Aorta (tissue), 5 donors: ENCODE measurements at places on chromosomes 1 and 21. TPM values are rescaled to one million over a fixed set of nuclear protein-coding genes. Genes with fewer than 3 reads are reported as not detected.

DNA sequence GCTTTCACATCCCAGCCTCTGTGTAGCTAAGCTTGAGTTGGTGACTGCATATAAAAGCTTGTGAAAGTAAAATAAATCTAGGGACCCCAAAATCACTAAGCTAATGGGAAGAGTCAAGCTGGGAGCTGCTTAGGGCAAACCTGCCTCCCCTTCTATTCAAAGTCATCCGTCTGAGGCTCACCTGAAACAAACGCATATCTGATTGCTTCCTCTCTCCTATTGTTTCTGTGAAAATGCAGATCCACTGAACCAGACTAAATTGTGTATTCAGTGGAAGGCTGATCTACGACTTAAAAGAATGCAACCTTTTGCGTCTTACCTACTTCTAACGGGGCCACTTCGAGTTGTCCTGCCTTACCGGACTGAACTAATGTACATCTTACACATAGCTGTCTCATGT is 70.3 kb downstream of the LTN1 start:
- no peak overlapping the region for H3K4me3 ChIP-seq
- DNase-seq, result no peak

DNA sequence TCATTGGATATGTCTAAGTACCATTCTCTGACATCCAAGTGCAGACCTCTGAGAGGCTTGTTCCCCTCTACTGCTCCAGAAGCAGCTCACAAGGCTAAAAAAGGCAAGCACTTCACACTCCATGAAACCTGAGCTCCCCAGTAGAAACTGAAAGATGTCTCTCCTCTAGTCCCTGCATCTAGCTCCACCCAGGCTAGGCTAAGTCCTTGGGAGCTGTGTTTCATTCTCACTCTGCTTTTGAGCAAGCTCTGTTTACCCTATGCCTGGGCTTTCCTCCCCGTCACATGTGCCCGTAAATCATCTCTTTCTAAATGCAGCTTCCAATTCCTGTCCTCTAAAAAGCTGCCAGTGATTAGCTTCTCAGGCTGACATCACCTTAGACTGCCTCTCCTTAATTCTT is 39.0 kb downstream of the LRRC71 start:
- H3K4me3 ChIP-seq, result no peak overlapping the region
- H3K27ac ChIP-seq, result no peak overlapping the region
- peaks cover 23% of the 10 kb centered on the region for H3K36me3 ChIP-seq
- H3K4me1 ChIP-seq, result no peaks in the 10 kb centered on the region

DNA sequence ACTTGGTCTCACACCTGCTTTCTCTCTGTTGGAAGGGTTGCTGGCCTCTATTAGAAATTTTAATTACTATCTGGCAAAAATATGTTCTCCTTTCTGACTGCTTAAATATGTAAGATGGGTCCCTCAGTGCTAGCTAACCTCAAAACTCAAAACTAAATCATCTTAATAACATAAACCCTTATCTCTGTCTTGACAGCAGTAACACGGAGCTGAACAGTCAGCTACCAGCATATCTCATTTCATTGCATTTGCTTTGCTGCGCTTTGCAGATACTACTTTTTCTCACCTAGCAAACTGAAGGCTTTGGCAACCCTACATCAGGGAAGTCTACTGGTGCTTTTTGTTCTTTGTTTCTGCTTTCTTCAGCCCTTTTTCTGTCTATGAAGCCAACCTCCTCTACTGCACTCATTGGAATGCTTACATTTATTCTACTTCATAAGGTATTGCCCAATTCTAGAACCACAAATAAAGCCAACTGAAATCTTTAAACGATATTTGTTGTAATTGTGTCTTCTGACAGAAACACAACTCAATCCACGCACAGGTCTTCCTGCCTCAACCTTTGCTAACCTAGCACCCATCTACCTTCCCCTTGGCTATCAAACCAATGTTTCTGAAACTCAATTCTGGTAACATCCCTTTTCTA is 95.6 kb downstream of the RERE start:
- no peak overlapping the region for H3K4me3 ChIP-seq
- no peaks in the 10 kb centered on the region for H3K36me3 ChIP-seq
- H3K27ac ChIP-seq, result no peak overlapping the region
- DNase-seq, result no peak

DNA sequence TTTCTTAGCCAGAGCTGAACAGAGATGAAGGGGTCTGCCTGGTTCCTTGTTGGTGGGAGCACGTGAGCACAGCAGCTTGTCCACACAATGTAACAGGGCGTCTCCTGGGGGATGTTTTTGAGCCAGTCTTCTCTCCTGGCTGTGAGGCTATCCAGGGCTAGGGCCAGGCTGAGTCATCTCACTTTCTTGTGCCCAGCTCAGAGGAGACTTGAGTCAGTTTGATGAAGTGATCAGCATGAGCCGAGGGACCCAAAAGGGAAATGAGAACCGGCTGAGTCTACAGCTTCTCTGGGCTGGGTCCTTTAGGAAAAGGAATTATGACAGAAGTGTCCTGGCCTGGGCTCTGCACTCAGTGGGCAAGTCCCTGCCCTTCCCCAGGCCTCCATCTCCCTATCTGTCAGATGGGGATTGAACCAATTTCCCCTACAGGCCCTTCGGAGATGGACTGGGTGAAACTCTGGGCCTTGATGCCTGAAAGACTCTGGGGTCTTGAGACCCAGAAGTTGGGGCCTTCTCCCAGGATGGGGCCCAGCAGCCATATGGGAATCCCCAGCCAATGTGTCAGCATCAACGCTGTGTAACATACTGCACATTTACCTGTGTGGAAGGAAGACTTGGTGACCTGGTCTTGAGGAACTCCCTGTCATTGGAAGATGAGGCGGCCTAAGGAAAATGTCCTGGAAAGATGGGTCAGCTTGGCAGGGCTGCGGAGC is 36.6 kb downstream of the DMRTB1 start:
- no peaks in the 10 kb centered on the region for H3K4me1 ChIP-seq
- peak; percentile 61 for DNase-seq
- no peak overlapping the region for H3K4me3 ChIP-seq
- no peaks in the 10 kb centered on the region for H3K27me3 ChIP-seq
- no peak overlapping the region for H3K27ac ChIP-seq

- no peak for DNase-seq
- no peaks in the 10 kb centered on the region for H3K27me3 ChIP-seq
- H3K4me1 ChIP-seq, result no peaks in the 10 kb centered on the region
- H3K4me3 ChIP-seq, result no peak overlapping the region
Measured at GRCh38 chr1:233368789-233369130, 41.2 kb downstream of the MAP3K21 start.

DNA sequence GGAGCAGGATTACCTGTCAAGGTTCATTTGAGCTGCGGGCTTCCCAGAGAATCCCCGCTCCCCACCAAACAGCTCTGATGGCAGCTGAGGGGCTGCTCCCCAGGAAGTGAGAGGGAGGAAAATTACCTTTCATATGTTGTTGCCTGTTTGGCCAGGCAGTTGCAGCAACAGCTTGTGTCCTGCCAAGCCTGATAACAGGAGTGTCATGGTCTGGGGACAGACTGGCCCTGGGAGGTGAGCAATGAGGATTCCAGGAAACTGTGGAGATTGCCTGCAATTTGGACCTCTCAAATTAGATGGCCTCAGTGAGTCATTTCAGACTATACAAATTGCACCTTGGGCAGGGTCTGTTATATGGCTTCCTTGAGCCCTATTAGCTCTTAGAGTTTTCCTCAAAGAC is 189.3 kb downstream of the PTPRU start:
- no peak overlapping the region for H3K4me3 ChIP-seq
- peaks cover 2% of the 10 kb centered on the region for H3K27me3 ChIP-seq
- no peaks in the 10 kb centered on the region for H3K4me1 ChIP-seq
- no peak for DNase-seq
- H3K27ac ChIP-seq, result no peak overlapping the region

- peak overlapping the region; percentile 43 for H3K27ac ChIP-seq
- H3K36me3 ChIP-seq, result no peaks in the 10 kb centered on the region
- DNase-seq, result peak; percentile 87
Measured at GRCh38 chr1:8211883-8212579, 105.9 kb upstream of the SLC45A1 start.

GRCh38 chr1:81800695-81801650 is at the start of gene ADGRL2:
ADGRL2 (plus strand) TSS chr1:81800934; CDS start chr1:81836985, 36,051 bp downstream.
- H3K27ac ChIP-seq, result peak within 1 kb of the TSS; percentile 91
- H3K4me1 ChIP-seq, result no peaks in the 10 kb centered on the region
- DNase-seq, result peak; percentile 86
- H3K4me3 ChIP-seq, result peak within 1 kb of the TSS; percentile 96
- H3K27me3 ChIP-seq, result no peaks in the 10 kb centered on the region
- H3K36me3 ChIP-seq, result no peaks in the 10 kb centered on the region

- no peaks in the 10 kb centered on the region for H3K4me1 ChIP-seq
- no peak overlapping the region for H3K4me3 ChIP-seq
- no peak for DNase-seq
- H3K27ac ChIP-seq, result no peak overlapping the region
- no peaks in the 10 kb centered on the region for H3K27me3 ChIP-seq
Measured at GRCh38 chr1:41614818-41615217, 130.3 kb upstream of the EDN2 start.

DNA sequence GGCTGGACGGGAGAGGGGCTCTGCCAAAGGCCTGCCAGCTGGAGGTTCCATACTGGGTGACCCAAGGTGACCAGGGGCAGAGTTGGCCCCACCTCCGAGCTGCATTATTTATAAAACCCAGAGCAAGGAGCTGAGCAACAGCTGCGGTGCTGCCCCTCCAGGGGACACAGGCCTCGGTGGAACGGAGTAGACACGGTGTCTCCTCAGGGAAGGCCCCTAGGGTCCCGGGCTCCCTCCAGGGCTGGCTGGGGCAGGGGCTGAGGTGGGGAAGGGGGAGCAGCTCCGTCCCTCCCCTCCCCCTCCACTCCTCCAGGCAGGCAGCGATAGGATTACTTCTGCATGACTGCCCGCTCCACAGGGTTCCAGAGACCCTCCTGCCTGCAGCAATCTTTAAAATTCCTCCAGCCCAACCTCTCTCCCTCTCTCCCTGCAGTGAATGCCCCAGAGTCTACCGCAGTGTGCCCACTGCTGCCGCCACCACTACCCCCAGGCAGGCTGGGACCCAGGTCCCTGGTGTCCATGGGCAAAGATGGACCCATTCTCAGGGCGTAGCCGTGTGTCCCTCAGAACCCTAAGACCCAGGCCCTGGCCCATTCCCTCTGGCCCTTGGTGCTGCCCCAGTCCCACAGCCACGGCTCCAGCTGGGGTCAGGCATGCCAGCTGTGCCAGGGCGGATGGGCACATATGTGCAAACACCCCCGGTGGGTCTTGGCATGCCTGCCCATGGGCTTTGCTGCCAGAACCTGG is 10.8 kb downstream of the AHDC1 start:
- DNase-seq, result no peak
- H3K4me1 ChIP-seq, result peaks cover 3% of the 10 kb centered on the region
- no peaks in the 10 kb centered on the region for H3K36me3 ChIP-seq
- H3K4me3 ChIP-seq, result no peak overlapping the region

DNA sequence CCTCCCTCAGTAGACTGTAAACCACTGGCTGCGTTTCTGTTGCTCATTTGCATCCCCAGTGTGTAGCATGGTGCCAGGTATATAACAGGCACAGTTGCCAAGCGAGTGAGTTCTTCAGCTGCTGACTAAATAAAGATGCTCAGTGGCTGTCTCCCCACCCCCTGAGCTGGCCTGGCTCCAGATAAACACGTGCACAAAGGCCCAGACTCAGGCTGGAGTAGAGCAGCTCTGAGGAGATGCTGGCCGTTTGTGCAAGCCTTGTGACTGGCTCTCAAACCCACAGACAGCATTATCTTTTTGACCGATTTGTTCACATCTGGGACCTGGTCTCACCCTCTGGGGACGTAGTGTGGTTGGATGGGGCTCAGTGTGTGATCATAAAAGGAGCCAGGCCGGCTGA is 7.1 kb downstream of the CHRNB2 start:
- H3K4me1 ChIP-seq, result no peaks in the 10 kb centered on the region
- DNase-seq, result no peak
- no peak overlapping the region for H3K27ac ChIP-seq
- H3K36me3 ChIP-seq, result no peaks in the 10 kb centered on the region
- no peak overlapping the region for H3K4me3 ChIP-seq
- H3K27me3 ChIP-seq, result no peaks in the 10 kb centered on the region

- H3K4me3 ChIP-seq, result no peak overlapping the region
- H3K36me3 ChIP-seq, result peaks cover 4% of the 10 kb centered on the region
- H3K27ac ChIP-seq, result no peak overlapping the region
- H3K4me1 ChIP-seq, result no peaks in the 10 kb centered on the region
- DNase-seq, result no peak
- H3K27me3 ChIP-seq, result no peaks in the 10 kb centered on the region
Measured at GRCh38 chr1:204426035-204426436, 14.4 kb upstream of the PPP1R15B start.

DNA sequence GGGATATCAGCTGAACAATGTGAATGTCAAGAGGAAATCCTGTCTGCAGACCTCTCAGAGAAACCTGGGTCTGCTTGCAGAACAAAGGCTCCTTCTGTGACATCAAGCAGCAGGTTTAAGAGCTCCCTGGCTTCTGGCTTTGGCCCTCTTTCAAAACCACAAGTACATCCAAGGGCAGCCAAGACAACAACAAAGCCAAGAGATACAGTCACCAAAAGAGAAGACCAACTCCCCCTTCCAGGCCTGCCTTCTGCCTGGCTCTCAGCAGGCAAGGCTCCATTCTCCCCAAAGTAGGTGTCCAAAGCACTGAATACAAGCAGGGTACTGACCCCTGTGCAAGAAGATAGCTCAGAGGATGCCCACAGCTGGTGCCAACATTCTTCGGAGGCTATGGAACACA is 11.5 kb downstream of the BCAR3 start:
- H3K27me3 ChIP-seq, result no peaks in the 10 kb centered on the region
- DNase-seq, result no peak
- H3K4me1 ChIP-seq, result peaks cover 7% of the 10 kb centered on the region
- no peaks in the 10 kb centered on the region for H3K36me3 ChIP-seq
- no peak overlapping the region for H3K4me3 ChIP-seq

GRCh38 chr1:214050513-214051401 is 63.0 kb downstream of the PROX1 start:
- no peak overlapping the region for H3K4me3 ChIP-seq
- DNase-seq, result no peak
- no peaks in the 10 kb centered on the region for H3K36me3 ChIP-seq

DNA sequence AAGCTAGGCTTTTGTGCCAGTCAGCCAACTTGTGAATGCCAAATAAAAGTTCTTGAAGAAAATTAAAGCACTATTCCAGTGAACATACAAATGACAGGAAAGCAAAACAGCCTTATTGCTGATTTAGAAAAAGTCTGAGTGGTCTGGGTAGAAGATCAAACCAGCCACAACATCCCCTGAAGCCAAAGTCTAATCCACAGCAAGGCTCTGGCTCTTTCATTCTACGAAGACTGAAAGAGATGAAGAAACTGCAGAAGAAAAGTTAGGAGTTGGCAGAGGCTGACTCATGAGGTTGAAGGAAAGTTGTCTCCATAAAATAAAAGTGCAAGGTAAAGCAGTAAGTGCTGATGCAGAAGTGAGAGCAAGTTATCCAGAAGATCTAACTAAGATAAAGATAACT is 65.9 kb downstream of the LHX4 start:
- no peak overlapping the region for H3K27ac ChIP-seq
- H3K27me3 ChIP-seq, result no peaks in the 10 kb centered on the region

TNFRSF4 gene
- 1.6 TPM for total RNA-seq

TACSTD2 gene
- total RNA-seq, result 4.6 TPM

SLC45A1 gene
- total RNA-seq, result 8.7 TPM

HES5 gene
- total RNA-seq, result 0.36 TPM

SV2A gene
- total RNA-seq, result 16.9 TPM

EPS8L3 gene
- not detected for total RNA-seq

FAM177B gene
- 0.18 TPM for total RNA-seq

TNFRSF9 gene
- 0.36 TPM for total RNA-seq

FMOD gene
- total RNA-seq, result 204 TPM
